ENCODE measurements at places on chromosomes 5 and 9.

DNA sequence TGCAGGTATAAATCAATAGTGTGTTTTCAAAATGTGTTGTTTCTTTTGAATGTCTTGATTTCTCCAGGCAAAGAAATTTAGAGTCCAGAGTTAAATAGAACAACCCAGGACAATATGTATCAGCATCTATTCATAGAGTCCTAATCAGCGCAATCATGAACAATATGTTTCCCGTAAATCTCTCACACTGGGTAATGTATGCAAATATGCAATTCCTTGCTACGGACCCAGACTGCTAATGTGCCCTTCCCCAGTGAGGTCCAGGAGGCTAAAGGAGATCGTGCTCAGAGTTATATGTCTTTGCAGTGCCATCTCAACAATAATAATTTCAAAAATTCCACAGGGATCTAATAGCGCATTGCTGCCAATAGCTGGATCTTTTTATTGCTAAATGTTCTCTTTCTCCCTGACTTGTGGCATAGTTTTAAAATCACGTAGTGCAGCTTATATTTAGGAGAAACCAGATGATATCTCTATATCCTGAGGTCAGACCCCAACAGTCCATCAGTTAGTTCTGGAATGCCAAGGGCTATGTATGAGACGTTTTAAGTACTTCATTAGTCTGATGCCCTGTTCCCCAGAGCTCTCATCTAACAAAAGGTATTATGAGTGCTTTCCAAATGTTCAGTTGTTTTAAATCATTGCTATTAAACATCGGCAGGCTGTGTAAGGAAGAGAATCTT is 145.1 kb downstream of the MARCHF11 start:
- DNase-seq = no peak

GRCh38 chr9:71928806-71929205 is 17.4 kb downstream of the C9orf85 start:
- DNase-seq = no peak

DNA sequence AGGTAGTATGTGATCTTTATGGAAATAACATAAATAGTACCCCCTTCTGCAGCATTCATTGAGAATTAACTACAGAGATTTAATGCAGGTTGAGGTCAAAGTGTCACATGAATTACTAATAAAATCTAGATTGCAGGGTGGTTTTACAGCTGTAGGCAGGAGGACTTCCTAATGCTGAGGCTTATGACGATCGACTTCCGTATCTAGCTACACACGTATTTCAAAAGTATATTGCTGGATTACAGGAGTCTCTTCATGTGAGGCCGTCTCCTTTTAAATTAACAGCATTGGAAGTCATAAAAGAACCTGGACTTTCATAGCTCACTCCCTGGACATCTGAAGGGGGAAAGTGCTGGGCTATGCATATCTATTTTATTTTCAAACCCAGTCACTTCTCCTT is 180.9 kb downstream of the OSTF1 start:
- DNase-seq = no peak

GRCh38 chr5:4150067-4150466 is 554.4 kb downstream of the IRX1 start:
- DNase-seq = no peak

- no peak for DNase-seq
These were observed 9.8 kb downstream of the PDLIM4 start for GRCh38 chr5:132267166-132267739.

- DNase-seq = no peak
These were observed 60.3 kb downstream of the SNX30 start for GRCh38 chr9:112810696-112811490.

GRCh38 chr9:100725371-100725770 is 147.5 kb downstream of the CAVIN4 start:
- DNase-seq = no peak

DNA sequence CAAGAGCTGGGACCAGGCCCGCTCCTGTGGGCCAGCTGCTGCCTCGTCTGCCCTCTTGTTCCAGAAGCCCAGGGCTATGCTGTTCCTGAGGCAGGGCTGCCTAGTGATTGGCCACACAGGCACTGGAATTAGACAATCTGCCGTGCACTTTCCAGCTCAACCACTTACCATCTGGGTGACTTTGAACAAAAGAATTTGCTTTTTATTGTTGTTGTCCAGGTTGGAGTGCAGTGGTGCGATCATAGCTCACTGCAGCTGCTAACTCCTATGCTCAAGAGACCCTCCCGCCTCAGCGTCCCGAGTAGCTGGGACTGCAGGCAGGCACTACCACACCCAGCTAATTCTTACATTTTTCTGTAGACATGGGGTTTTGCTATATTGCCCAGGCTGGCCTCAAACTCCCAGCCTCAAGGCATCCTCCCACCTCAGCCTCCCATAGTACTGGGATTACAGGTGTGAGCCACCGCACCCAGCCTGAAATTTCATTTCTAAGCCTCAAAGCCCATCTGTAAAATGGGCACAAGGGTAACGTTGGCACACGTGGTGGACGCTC is 1.2 kb upstream of the NEK6 start:
- peak; percentile 66 for DNase-seq

DNA sequence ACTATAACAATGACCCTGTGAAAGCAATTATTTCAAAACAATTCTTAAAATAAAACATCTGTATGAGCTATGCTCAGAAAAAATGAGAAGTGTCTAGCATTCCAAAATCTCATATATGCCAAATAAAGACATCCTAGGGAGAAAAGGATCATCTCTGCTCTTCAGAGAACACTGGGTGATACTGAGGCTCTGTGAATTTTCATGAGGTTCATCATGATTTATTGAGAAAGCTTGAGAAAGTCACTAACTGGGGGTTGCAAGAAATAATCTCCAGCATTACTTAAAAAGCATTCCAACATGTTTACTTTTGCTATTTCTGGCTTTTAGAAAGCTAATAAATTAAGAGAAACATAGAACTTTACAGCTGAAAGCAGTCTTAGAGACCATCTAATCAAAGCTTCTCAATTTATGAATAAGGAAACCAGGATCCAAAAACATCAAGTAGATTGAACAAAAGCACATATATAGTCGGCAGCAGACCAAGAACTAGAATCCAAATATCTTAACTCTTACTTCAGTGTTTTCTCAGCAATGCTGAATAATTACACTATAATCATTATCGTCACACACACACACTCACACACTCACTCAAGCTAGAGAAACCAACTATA is 372.8 kb downstream of the NR2F1-AS1 start:
- no peak for DNase-seq

- no peak for DNase-seq
These were observed 70.0 kb downstream of the C6 start for GRCh38 chr5:41143131-41143901.

DNA sequence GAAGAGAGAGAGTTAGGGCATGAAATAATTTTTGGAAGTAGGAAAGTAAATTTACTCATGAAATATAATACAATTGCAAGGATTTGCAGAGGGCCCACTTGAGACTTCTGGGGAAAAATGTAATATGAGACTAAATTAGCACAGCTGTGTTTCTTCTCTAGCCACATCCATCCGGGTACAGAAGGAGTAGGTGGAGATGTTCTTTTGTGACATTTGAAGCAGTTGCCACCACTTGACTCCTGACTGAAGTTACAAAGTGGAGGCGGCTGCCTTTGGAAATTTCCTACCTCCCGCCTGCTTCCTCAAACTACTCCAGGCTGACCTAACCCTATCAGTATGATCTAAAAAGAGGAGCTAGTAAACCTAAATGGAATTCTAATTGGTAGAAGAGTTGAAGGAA is 58.1 kb upstream of the SHISAL2B start:
- DNase-seq = no peak

DNA sequence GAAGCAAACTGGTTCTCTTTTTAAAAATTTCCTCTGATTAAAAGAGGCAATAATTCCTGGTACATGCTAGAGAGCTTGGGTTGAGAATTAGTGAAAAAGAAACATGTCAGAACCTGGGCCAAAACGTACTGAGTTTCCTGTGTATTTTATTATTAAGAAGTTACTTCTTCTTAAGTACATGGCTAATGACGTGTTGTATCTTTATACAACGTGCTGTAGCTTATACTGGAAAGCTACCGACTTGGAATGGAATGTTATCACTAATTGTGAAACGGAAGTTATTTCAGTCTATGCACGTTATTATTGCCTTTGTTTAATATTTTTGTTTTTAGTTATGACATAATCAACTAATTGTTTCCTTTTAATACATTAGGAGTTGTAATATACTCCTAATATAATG is 43.1 kb downstream of the ZNF366 start:
- DNase-seq = peak; percentile 86

- peak; percentile 45 for DNase-seq
These were observed 23.4 kb downstream of the C9orf50 start for GRCh38 chr9:129597355-129598088.

GRCh38 chr9:16475257-16475656 is 395.2 kb downstream of the BNC2 start:
- no peak for DNase-seq

GRCh38 chr5:92635001-92635461 is 946.0 kb downstream of the NR2F1-AS1 start:
- no peak for DNase-seq

DNA sequence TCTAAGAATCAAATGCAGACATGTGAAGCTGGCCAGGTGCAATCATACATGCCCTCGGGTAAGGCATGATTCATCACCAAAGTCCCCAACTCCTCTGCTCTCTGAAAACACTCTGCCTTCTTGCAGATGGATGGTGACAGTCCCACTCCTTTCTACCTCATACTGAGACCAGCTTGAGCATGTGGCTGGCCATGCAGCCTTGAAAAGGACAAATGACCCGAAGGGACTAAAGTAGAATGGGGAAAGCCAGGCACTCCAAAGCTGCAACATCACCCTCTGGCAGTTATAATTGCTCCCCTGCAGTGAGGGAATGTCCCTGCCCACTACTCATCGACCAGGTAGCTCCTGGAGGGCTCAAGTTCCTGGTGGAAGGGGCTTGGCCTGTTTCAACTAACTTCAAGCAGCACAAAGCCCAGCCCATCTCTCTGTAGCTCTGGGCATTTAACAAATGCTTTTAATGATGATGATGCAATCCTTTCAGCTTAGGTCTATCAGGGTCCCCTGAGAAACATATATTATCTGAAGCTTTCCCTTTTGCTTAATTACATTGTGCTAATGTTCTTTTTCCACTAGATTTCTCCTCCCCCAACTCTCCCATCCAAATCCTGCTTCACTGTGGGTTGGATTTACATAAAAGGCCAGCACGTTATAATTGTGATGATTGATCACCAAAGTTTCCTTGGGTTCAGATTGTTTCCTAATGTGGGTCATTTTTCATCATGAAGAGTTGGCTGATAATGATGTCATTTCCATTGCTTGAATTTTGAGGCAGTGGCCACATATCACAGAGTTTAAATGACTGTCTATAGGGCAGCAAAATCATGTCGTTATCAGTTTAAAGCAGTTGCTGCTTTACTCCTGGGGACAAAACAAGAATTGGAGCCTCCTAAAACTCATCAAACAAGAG is 436.5 kb upstream of the SLC30A5 start:
- no peak for DNase-seq

GRCh38 chr5:1639757-1640156 is 116.0 kb upstream of the LPCAT1 start:
- no peak for DNase-seq

DNA sequence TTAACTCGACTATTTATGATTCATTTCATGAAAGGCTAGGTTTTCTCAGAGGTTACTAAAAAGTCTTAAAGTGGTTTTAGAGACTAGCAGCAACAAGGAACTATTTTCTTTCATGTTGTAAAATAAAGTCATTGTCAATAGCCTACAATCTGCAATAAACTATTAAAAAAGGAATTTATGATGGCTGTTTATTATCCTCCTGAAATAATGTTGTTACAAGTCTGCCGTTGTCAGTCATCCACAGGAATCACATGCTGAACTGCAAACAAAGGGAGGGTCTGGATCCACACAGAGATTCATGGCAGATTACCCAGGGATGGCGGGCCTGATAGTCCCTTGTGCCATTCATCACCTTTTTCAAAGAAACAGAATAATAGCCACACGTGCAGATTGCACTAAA is 49.2 kb downstream of the TMEM174 start:
- DNase-seq = no peak

- no peak for DNase-seq
These were observed 179.1 kb downstream of the SLIT3 start for GRCh38 chr5:169121630-169122420.

DNA sequence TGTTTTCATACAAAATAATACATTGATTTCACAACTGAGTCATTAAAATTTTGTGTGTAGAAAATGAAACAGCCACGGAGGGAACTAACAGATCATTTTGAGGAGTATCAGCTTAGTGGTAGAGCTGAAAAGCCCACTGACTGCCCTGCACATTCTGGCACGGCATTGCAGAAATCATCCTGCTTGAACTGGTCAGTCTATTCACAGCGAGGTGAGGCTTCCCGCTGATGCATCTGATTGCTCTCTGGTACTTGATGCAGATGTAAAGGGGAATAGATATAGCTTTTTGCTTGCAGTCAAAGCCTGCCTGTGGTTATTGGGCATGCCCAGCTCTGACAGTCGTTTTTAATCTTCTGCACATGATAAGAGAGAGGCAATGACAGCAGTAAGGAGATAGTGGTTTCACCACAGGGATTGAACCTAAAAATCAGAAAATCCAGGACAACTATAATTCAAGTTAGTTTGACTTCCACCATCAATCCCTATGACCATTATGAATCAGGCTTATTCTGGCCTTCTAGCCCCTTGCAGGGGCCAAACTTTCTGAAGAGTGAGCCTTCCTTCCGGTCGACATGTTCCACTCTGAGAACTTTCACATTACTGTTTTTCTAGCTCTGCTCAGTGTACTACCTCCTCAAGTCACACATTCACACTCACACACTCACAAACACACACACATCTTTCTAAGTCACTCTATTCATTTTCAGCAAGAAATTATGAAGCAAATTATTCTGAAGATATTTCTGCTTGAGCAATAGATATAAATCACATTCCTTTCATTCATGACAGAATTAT is 782.8 kb upstream of the NUDT12 start:
- DNase-seq = no peak

DNA sequence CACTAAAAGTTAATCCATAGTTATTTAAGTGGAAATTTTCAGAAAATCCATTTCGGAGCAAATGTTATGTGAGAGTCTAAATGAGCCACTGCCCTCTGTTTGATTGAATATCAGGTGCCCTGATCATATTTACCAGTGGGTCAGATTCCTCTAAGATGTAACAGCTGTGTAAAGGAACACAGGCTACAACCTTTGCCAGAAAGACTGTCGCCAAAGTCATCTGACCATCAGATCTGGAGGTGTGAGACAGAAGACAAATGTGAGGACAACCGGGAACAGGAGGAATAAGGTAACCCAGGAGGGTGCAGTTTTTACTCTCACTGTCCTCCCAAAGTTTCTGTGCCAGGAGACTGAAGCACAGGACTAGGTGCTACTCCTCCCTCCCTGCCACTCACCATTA is 90.8 kb downstream of the CAAP1 start:
- no peak for DNase-seq

DNA sequence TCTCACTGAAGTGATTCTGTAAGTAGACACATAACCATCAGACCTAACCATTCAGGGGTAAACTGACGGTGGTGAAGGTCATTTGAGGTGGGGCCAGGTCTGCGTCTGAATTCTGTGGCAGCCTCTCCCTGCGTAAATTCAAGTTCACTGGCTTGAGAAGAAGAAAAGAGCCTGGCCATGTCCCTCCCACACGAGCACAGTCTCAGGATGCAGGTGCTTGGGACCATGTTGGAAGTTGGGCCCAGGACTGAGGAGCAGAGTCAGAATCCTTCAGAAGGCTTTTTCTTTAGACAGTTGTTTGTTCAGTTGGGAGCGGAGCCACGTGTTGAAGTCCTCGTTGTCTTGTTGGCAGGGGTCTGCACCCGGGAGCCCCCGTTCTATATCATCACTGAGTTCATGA is 24.1 kb downstream of the QRFP start:
- DNase-seq = no peak
